ENCODE measurements at places on chromosomes 4 and X.

DNA sequence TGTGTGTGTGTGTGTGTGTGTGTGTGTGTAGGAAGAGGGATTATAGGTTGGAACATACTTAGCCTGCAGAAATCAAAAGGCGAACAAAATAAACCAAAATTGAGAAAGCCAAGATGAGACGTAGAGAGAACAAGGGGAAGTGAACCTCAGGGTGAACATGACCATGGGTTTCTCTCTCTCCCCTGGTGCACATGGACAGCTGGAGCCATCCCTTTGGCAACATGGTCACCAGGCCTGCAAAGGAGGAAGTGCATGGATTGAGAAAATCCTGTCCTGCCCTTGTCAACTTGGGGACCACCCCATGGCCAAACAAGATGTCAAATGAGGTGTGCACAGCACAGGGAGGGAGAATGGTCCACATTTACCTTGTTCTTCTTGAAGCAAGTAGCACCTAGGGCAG is 23.1 kb downstream of the LGI2 start:
- no peak for DNase-seq

- DNase-seq: no peak
Measured at GRCh38 chr4:177632481-177632880, 190.2 kb upstream of the AGA start.

DNA sequence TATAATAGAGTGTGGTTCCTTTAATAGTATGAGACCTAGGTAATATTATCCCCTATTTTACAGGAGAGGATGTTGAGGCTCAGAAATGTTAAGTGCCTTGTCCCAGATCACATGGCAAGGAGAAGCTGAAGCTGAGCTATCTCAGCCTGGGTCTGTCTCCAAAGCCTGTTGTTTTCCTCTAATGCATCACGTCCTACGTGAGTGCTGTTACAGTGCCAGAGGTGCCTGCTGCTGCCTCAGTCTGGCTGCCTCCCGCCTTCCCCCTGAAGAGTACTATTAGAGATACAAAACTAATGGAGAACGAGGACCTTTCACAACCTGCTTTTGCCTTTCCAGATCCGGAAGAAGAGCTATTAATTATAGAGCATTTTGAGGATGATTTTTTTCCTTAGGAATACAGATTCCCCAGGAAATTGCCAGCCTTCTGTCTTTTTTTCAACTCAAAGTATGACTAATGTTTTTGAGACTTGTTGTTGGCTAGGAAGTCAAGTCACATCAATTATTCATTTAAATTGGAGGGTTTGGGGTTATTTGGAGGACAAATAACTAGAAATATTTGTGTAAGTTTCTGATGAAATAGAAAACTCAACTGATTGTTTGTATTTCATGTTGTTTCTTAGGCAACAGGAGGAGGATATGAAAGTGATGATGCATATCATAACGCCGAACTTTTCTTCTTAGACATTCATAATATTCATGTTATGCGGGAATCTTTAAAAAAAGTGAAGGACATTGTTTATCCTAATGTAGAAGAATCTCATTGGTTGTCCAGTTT is 43.9 kb upstream of the MTMR1 start:
- DNase-seq: no peak

DNA sequence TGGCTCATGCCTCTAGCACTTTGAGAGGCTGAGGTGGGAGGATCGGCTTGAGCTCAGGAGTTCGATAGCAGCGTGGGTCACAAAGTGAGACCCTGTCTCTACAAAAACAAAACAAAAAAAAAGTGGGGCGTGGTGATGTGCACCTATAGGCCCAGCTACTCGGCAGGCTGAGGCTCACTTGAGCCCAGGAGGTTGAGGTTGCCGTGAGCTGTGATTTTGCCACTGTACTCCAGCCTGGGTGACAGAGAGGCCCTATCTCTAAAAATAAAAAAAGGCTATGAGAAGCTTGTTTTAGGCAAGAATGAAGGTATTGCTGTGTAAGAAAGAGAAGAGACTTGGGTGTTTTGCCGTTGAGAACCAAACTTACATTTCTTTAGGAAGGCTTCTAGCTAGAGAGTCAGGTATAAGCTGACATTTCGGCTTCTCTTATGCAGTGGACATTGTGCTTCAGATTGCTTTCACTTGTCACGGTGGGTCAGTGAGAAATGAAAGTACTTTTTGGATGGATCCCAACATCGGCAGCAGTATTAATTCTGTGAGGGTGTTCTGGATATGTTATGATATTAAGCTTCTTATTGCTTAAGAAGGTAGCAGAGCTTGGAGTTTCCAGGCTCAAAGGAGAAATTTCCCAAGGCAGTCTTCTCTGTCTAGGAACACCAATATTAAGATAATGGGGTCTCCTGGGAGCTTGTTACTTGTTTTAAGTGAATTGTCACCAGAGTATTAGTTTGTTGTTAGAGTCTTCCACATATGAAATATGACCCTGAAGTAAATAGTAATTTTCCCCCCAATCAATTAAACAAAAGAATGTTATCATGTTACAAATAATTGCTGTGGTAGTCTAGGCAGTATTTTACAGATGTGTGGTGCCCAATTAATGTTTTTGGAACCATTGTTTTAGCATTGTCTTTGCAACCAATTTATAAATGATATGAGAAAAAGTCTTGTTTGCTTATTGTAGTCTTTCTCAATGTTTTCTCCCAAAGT is 17.6 kb downstream of the TMEM131L start:
- no peak for DNase-seq

- DNase-seq: no peak
Measured at GRCh38 chr4:63430105-63430504, 979.1 kb downstream of the TECRL start.

DNA sequence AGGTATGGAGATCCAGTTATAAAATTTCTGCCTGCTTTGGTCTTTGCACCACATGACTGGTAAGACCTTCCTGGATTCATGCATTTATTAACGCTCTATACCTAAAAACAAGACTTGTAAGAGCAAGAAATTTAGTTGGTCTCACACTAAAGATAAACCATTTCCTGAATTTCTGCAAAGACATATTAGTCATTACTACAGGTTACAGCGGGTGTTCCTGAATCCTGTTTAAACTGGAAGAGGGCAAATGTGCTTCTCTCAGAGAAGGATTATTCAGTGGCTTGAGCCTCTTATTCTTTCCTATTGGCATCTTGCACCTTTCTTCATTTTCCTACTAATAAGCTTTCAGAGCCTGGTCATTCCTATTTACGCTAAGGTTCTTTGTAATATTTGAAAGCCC is 397.6 kb upstream of the TENM3 start:
- DNase-seq: no peak

DNA sequence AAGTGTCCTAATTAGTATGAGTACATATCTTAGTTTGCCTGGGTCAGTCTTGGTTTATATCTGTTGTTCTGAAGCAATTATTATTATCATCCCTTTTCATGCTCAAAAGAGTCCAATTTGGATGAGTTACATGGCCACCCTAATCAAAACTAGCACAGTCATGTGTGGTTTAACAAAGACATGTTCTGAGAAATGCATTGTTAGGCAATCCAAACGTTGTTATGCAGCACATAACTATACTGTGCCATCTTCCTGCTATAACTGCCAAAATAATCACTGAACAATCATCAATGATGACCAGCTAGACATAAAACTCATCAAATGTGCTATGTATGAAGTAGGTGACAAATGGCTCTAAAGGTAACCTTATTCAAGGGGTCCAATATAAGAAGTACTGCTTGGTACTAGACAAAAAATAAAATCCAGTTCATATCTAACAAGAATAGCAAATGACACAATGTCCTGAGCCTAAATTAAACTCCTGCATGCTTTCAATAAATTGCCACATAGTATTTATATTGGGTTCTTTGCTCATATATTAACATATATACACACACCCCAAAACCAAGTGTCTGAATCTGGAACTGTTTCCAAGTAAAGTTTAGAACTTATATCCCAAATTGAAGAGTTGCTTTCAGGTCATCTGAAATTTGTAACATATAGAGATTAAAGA is 41.9 kb downstream of the CNOT6L start:
- DNase-seq: no peak

DNA sequence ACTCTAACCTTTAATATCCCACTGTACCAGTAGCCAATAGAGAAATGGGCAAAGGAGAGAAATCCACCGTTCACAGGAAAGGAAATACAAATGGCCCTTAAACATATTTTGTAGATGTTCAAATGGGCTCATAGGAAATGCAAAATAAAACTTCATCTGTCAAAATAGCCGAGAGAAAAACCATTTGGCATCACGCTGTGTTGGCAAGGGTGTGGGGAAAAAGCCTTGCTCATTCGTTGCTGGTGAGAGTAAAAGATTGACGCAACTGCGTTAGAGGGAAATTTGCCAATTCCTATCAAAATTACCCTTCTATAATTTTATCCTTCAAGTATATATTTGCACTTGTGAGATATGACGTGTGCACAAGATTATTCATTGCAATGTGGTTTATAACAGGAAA is 131.9 kb downstream of the EIF4E start:
- no peak for DNase-seq

GRCh38 chr4:647481-647880 is 22.1 kb downstream of the PDE6B start:
- no peak for DNase-seq

- no peak for DNase-seq
Measured at GRCh38 chr4:129322920-129323319, 227.0 kb downstream of the C4orf33 start.

DNA sequence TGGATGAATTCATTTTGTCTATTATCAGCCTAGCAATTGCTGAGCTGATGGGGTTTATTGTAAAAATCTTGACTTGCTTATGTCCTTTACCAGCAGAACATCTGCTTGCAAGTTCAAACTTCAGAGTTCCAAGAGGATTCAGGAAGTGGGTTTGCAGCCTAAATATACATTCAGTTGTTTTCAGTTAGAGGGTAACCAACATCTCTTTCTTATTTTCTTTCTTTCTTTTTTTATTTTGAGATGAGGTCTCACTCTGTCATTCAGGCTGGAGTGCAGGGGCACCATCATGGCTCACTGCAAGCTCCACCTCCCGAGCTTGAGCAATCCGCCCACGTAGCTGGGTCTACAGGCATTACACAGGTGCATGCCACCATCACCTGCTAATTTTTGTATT is 31.4 kb upstream of the FHL1 start:
- no peak for DNase-seq

GRCh38 chr4:138633580-138633904 is 382.0 kb upstream of the NOCT start:
- no peak for DNase-seq
